Right cardiac atrium (tissue), 5 donors: ENCODE measurements at places on chromosomes 12 and 14.

- DNase-seq: no peak
Measured at GRCh38 chr12:108576660-108577234, 14.4 kb downstream of the ISCU start.

DNA sequence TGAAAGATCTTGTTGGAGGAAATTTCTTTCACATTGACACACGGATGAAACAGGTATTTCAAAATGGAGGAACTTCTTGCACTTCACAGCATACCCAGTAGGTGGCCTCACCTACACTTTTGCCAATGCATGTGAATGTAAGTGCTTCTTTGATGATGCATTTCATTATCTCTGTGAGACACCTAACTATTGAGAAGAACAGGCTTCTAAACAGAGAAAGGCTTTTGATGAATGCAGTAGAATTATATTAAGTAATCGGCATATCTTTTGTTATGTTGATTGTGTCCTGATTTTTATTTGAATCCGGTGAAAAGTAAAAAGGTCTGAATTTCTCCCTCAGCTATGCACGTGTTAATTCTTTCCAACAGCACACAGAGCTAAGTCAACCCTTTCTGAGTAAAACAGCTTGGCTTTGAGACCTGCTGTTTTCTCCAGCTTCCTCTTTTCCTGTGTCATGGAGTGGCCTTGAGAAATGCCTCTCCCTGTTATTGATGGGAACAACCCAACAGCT lies 399.0 kb downstream of the NAV3 start:
- DNase-seq: no peak

GRCh38 chr12:31105668-31106067 lies 32.0 kb downstream of the DDX11 start:
- no peak for DNase-seq

DNA sequence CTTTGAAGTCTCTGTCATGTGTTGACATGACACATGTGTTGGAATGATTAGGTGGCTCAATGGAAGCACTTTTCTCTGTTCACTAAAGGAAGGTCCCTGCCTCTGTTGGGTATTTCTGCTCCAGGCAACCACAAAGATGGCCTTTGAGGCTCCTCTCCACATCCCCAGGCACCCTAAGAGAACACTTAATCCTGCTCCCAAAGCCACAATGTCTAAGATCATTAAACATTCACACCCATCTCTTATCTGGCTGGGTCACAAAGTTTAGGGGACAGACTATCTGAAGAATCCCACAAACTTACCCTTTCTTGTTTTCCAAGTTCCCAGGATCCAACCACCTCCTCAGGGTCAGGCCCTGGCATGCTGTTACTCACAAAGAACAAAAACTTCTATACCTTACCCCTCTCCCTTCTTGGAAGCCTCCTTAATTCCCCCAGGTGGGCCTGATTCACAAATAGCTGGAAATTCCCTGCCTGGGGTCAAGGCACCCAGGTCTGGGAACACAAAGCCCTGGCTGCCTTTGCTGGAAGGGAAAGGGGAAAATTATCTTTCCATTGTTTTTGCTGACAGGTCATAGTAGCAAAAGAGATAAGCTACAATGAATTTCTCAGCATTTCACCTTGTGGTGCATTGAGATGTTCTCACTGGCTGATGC lies 333.7 kb downstream of the PCNX1 start:
- DNase-seq: no peak

- no peak for DNase-seq
Measured at GRCh38 chr12:49800421-49801140, 27.6 kb downstream of the NCKAP5L start.

DNA sequence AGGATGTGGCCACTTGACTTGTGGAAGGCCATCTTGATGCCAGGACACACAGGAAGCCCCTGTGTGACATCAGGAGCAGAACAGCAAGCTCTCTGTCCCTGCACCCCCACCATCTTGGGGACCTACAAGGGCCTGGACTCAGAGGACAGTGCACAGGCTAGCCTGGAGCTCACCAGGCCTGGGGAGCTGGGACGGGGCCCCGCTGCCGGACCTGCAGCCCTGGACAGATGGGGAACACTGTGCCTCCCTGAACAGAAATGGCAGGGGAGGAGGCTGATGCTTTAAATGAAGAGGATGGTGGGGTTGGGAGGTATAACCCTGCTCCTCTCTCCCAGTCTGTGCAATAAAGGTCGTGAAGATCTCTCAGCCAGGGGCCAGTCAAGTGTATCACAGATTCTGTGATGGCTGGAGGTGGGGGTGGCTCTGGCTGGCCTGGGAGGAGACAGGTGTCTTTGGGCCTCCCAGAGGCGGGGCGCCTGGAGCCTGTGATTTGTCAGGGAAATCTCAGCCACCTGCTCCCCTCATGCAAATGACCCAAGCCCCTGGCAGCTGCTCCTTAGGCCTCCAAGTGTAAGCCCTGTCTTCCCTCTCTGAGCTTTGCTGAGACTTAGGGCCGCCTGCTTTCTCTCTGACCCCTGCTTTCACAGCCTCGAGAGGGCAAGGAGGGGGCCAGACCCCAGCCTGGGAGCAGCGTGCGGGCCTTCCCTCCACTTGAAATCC lies 1.1 kb upstream of the GNB3 start:
- DNase-seq: no peak

DNA sequence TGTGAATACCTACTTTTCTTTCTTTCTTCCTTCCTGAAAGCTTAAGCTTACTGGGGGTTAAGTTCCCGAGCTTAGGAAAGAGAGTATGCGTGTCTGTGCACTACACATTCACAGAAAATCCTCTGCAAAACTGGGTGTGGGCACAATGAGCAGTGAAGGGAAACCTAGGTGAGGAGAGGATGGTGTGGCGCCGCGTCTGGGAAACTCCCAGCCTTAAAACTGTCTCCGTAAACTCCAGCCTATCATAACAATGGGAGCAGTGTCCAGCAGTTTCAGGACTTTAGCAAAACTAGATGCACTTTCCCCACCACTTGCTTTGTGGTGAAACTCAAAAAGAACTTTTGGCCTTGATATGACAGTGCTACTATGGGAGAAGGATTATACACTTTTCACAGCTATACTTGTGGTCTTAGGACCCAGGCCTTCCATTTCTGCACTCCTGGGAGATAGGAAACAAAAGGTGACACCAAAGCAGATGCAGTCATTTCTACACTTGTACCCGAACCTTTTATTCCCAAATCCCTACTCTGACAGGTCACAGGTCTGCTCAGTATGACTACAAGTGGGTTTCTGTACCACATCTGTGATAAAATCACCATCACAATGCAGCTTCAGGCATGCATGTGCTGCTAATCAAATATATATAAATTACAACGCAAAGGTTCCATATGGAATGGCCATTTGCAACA lies 10.4 kb downstream of the AKAP5 start:
- no peak for DNase-seq

- DNase-seq: no peak
Measured at GRCh38 chr12:121709478-121709961, 3.0 kb upstream of the TMEM120B start.

DNA sequence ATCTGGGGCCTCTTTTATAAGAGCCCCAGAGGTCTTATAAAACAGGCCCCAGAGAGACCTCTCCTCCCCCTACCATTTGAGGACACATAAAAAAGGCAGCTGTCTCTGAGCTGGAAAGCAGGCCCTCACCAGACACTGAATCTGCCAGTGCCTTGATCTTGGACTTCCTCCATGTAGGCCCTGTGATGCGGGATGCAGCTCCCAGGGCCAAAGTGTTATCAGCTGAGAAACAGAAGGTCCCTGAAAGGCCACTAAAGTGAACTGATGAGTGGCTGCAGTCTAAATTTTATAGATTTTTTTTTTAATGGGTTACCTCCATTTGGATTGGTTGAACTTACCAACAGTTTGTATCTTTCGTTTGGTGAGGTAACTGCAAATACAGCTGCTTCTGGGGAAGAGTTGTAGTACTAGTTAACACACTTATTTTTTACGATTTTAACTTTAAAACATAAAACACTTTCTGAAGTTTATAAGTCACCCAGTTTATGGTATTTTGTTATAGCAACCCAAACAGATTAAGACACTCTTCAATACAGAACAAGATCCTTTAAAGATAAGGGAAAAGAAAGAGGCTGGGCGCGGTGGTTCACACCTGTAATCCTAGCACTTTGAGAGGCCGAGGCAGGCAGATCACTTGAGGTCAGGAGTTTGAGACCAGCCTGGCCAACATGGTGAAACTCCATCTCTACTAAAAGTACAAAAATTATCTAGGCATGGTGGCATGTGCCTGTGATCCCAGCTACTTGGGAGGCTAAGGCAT lies 5.6 kb upstream of the GUCY2C start:
- DNase-seq: no peak

DNA sequence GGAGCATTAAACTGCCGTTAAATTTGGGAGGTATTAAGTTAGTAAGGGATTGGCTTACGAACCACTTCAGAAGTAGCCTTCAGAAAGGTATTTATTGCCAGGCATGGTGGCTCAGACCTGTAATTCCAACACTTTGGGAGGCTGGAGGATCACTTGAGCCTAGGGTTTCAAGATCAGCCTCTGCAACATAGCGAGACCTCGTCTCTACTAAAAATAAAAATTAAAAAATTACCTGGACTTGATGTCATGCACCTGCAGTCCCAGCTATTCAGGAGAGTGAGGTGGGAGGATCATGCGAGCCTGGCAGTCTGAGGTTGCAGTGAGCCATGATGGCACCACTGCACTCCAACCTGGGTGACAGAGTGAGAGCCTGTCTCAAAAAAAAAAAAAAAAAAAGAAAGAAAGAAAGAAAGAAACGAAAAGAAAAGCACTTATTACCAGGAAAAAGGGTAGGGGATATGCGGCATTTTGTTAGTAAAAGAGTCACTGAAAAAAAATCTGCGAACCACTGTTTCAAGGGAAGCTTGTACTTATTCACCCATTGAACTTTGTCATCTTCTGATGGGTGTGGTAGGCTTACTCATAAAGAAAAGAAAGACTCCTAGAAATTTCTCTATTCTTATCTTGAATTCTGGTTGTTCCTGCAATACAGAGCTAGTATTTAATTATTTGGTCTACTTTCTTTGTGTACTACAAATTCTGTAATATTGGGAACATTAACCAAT lies 33.6 kb upstream of the PLEKHA5 start:
- no peak for DNase-seq

DNA sequence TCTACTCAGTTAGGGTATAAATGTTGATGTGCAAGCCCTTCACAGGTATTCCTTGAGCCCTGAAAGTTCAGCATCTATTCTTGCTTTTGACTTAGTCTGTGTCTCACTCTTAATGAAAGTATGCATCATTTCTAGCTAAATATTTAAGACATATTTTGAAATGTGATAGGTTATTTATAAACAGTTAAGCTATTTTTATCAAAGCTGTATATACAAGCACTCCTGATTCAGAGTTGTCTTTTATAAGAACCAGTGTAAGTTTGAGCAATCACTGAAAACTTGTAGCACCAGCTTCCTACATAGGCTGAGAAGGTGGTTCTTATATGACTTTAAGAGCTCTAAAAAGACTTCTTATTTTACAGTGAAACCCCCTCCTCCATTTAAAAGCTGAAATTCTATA lies 98.6 kb downstream of the MYF5 start:
- DNase-seq: no peak

DNA sequence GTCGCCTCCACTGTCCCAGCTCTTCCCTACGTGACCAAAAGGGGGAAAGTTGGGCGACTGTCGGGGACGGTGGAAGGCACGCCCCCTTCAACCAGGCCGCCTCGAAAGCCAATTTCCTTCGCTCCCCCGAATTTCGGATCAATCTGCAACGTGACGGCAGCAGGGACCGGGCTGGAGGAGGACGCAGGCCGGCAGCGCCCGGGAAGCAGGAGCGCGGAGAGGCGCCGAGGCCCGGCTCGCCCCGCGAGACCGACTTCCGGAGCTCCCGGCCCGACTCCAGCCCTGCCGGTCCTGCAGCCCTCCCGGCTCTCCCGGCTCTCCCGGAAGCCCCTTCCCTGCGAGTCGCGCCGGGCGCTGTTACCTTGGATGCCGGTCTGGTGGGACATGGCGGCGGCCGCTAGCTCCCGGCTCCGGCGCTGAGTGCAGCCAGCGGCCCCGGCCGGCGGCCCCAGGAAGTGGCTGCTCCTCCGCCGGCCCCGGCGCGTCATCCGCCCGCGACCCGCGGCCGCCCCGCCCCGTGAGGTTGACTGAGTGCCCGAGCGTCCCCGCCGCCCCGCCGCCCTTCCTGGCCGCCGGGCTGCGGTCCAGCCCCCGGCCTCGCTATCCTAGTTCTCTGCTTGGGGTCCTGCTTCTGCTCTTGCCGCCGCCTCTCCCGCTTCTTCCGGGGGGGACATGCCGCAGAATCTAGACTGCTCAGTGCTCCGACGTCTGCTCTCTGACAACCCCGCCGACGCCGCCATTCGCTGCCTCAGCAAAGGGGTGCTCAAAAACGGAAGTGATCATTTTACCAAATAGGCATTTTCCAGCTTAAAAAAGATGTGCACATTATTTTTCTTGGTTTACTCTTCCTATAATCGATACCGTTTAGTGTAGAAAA lies at the start of gene TWF1:
Gene TWF1 (minus strand): TSS at position 458 of the 877 bp plus-strand sequence. CDS start 72 bp downstream, at position 386.
- DNase-seq: peak; percentile 96

DNA sequence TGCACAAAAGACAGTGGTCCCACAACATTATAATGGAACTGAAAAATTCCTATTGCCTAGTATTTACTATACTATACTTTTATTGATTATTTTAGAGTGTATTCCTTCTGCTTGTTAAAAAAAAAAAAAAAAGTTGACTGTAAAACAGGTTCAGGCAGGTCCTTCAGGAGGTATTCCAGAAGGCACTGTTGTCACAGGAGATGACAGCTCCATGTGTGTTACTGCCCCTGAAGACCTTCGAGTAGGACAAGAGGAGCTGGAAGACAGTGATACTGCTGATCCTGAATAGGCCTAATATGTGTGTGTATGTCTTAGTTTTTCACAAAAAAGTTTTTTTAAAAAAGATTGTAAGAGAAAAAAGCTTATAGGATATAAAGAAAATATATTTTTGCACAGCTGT lies 12.3 kb downstream of the UBE2N start:
- DNase-seq: no peak

DNA sequence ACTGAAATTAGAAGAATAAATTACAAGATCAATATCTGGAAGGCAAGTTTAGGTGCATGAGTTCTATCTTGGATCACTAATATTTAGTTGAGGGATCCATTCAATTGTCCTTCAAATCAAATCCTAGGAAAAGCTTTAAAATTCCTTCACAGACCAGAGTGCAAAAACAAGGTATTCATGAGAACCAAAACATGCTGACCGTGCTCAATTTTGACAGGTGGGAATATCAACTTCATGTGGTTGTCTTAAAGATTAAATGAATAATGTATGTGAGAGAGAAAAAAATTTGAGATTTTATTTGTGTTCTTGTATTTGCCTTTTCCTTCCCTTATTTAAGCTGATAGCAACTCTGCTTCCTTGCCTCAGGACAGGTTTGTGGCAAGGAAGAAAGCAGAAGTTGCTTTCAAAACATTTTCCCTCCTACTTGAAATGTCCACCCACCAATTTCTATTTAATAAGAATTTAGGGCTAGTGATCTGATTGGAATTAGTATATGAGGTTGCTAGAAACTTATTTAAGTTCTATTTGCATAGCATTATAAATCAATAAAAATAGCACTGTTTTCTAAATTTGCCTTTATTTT lies 4.9 kb upstream of the PPP1R12A start:
- DNase-seq: no peak

GRCh38 chr12:16437926-16438325 lies 90.5 kb downstream of the MGST1 start:
- DNase-seq: no peak

DNA sequence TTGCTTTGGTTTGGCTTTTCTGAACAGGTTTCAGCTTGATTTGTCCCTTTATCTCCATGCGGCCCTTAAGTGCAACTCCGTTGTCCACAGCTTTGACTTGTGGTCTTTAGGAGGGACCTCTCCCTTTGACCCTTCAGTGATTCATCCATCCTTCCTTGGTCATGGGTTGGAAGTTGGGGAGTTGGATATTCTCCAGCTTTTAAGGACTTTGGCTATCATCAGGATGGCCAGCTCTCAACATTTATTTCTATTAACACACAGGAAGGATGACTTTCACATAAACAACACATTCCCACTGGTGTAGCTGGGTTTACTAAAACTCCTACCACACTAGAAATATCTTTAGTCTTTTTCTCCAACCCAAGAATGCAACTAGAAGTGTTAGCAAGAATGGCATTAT lies 50.9 kb upstream of the E2F7 start:
- DNase-seq: no peak
